ENCODE measurements at places on chromosomes 6 and 20. TPM values are rescaled to one million over a fixed set of nuclear protein-coding genes. Genes with fewer than 3 reads are reported as not detected.

DNA sequence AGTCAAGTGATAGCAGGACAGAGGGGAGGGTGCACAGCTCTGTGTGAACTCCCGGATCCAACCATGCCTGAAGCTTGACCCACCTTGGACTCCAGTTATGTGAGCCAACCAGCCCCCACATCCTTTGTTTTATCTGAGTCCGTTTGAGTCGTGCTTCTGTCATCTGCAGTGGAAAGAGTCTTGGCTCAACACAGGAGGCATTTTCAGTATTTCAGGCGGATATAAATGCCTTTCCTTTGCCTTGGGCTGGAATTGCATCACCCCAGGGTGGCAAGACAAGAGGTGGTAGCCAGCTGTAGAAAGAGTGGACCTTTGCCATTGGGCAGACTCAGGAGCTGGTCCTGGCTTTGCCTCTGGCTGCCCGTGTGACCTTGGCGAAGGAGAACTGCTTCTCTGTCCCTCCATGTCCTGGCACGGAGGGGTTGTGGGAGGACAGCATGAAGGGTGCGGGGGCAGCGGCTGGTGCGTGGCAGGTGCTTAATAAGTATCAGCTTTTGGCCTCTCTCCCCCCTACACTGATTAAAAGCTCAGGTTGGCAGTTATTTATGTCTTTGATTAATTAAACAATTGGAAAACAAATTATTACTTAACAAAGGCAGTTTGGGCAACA lies 42.6 kb upstream of the APCDD1L start:
- DNase-seq: no peak

DNA sequence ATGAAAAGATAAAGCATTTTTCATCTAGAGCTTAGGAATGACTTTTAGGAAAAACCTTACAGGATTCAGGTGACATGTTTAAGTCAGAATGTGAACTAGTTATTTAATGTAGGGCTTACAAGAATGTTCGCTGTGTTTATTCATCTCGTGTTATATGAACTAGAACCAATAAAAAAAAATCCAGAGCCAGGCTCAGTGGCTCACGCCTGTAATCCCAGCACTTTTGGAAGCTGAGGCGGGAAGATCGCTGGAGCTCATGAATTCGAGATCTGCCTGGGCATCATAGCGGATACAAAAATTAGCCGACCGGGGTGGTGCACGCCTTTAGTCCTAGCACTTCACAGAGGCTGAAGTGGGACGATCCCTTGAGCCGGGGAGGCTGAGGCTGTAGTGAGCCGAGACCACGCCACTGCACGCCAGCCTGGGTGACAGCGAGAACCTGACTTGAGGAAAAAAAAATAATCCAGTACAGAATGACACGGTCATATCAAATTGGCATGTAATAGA lies 46.3 kb downstream of the OR2B2 start:
- no peak for DNase-seq

DNA sequence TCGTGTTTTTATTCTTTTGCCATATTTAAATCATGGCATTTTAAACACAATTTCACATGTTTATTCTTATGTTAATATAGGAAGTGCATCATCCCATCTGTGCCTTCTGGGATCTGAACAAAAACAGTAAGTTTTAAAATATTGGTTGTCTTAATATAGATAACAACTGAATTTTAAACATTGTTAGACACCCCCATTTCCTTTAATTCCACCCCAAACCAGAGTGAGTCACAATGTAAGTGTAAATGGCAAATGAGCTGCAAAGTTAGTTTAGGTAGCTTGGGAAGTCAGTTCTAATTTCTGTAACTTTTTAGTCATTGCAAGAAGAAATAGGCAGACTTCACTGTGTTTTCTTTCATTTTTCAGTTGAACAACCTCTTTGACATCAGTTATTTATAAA lies 108.0 kb downstream of the ADGRG6 start:
- DNase-seq: no peak

The NHLRC1 gene
- polyA plus RNA-seq: 2.1 TPM

DNA sequence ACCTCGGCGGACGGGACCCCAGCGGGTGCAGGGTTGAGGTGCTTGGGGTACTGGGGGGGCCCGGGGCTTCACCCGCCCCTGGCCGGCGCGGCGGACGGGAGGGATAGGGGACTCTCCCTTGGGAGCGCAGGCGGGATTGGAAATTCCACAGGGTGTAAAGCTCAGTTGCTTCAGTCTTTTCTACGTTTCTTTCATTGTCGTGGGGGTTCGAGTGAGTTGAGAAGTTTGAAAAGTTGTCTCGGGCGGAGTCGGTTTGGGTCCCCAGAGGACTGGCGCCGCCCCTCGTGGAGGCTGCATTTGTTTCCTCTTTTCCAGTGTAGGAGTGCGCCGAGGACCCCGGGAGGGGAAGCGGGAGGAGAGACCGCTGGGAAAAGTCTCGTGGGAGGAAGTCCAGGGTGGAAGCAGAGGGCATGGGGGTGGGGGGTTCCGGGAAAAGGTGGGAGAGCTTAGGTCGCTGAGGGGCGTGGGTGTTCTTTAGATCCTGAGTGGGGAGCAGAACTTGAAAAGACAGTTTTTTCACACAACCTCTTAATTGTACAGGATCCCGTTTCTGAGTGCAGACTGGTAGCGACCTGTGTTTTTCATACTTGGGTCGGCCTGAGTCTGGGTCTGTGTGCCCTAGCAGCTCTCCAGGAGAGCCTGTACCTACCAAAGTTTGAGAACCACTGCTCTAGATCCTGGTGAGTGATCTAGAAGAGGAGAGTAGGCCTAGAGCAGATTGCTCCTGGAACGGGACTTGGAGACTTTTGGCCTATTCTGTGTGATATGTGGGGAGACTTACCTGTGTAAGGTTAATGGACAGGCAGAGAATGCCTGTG lies 495 bp downstream of the FAM83B start:
- DNase-seq: no peak

The PNLDC1 gene
- 1.3 TPM for polyA plus RNA-seq

- DNase-seq: no peak
Observed at GRCh38 chr6:167667204-167668018, 159.3 kb upstream of the AFDN start.

The GCNT2 gene
- polyA plus RNA-seq: 18.2 TPM

The ENPP1 gene
- 21.4 TPM for polyA plus RNA-seq
